ENCODE measurements at places on chromosomes 6 and 20.
A peak's percentile ranks its signal among the peaks of the same experiment; 100 is the strongest.

- ATAC-seq, result no peak
These were observed 527.0 kb downstream of the CDH26 start for GRCh38 chr20:60485012-60485760.

DNA sequence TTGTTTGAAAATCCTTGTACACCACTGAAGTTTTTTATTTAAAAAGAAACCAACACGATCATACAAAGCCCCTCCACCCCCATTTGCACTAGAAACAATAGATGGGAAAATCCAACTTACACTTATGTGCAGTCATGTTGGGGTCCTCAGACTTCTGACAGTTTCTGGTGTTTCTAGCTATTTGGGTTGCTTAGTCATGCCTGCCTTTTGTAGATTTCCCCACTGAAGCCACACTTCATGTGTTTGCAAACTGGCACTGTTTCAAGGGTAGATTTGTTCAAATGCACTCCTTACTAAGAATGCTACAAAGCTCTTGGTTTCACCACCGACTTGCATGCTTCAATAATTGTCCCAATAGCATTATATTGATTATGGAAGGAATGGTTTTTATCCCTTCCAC is 1.5 kb downstream of the SH3BGRL2 start:
- ATAC-seq, result no peak

- ATAC-seq, result no peak
These were observed 72.0 kb upstream of the F13A1 start for GRCh38 chr6:6392214-6393068.

- no peak for ATAC-seq
These were observed 69.5 kb downstream of the LCA5 start for GRCh38 chr6:79467716-79468115.

- no peak for ATAC-seq
These were observed 81.6 kb upstream of the OPRM1 start for GRCh38 chr6:153957394-153957793.

DNA sequence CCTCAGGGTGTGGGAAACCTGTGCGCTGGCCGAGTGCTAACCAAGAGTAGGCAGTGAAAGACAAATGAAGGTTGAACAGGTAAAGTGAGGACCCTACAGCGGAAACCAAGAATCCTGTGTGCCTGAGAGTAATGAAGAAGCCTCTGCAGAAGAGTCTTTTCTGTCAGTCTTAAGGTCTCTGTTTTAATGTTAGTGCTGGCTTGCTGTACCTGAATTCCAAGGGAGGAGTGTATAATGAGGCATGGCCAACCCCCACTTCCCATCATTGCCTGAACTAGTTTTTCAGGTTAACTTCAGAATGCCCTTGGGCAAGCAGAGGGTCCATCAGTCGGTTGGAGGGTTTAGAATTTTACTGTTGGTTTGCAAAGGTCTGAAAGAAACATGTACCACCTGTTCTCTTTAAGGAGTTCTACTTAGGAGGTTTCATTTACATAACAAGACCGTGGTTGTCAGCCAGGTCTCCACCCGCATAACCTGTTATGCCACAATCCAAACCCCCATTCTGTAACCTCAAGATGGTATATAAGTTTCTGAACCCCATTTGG is 589 bp upstream of the PDCD2 start:
- no peak for ATAC-seq

DNA sequence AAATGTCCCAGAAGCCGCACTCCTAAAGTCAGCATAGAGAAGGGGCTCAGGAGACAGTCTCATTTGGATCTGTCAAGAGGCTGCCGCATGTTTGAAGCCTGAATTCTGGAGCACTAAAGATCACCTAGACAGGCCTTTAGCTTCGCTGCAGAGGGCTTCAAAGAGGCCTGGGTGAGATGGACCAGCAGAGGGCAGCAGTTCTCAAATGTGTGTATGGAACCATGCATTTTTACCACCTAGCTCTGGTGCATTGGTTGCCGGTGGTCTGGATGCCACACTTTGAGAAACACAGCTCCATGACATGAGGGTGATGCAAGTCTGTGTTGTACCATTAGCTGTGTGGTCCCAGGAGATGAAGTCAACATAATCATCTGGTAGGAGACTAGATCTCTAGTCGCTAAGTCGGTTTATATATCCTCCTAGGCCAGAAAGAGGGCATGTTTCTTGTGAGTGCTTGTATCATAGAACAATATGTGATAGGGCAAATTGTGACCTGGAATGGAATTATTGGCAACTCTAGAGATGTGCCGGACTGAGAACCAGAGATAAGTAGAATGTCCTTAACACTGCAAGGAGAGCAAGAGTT is 64.8 kb downstream of the KIAA0319 start:
- ATAC-seq, result peak; percentile 91

GRCh38 chr6:140101818-140102217 is 727.4 kb upstream of the CITED2 start:
- no peak for ATAC-seq

DNA sequence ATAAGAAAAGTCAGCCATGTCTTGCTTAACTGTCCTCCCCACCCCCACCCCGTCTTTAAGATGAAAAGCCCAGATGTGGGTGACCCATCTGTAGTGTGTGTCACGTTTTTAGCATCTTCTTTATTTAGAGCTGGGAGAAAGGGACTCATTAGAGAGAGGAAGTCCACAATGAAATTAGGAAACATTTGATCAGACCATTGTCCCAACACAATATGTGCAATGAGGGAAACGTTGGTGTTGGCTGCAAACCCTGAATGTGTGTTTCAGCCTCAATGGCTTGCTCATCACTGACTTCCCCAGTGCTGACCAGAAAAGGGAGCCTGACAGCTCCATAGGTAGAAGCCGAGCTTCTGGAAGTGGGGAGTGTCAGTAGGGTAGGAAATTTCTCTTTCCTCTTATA is 475.7 kb downstream of the CD83 start:
- no peak for ATAC-seq

DNA sequence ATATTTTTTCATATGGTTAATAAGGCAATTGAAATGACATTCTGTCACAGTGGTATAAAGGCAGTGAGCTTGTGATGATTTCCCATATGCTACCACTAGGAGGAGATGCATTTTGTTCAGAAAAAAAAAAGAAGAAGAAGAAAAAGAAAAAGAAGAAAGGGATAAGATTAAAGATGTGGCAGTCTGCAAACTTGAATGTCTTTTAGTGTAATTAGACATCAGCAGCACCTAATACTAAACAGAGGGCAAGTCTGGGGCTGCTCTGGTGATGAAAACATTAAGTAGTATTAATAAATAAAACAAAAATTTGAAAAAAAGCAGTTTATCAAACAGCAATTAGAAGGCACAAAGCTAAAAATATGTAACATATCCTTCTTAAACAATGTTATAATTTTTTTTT is 95.4 kb upstream of the DEFB112 start:
- no peak for ATAC-seq

DNA sequence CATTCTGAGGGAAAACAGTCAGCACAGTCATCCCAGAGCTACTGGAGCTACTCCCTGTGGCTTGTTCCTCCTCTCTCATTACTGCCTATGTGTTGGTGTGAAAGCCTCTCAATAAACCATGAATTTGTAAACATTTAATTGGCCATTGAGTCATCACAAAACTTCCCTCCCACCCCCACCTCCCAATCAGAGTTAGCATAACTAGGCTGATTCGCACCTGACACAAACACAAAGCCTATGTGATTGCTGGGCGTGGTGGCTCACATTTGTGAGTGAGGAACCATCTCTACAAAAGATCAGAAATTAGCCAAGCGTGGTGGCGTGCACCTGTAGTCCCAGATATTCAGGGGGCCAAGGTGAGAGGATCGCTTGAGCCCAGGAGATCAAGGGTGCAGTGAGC is 17.1 kb upstream of the SNTA1 start:
- no peak for ATAC-seq

GRCh38 chr6:37487591-37488380 is 11.9 kb downstream of the CCDC167 start:
- ATAC-seq, result no peak

Measured in motor neuron (in vitro differentiated cells).